ENCODE measurements at places on chromosomes 6 and 20. TPM values are rescaled to one million over a fixed set of nuclear protein-coding genes. Genes with fewer than 3 reads are reported as not detected.

DNA sequence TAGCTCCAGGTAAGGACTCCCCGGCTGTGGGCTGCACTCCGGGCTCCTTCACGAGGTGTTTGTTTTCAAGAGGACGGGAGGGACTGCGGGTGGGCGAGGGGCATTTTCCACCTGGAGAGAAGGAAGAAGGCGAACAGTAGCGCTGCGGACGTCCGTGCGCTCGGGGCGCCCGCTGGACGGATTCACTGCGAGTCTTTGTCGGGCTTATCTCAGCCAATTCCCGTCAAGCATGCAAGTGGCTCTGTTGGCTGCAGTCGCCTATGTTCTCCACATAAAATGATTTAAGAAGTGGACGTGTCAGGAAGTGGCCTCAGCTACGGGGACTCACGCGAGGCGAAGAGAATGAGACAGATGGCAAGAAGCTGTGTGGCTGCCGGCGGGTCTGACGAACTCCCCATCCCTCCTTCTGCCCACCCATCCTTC lies 332 bp downstream of the GRIK2 start:
- no peak overlapping the region for H3K27ac ChIP-seq
- peak; percentile 5 for DNase-seq
- peak overlapping the region; percentile 35 for H3K4me3 ChIP-seq
- peaks cover 6% of the 10 kb centered on the region for H3K4me1 ChIP-seq
- H3K36me3 ChIP-seq = no peaks in the 10 kb centered on the region

- H3K27me3 ChIP-seq = no peaks in the 10 kb centered on the region
- no peak overlapping the region for H3K27ac ChIP-seq
- H3K36me3 ChIP-seq = no peaks in the 10 kb centered on the region
- H3K4me3 ChIP-seq = no peak overlapping the region
- no peak for DNase-seq
- no peaks in the 10 kb centered on the region for H3K4me1 ChIP-seq
These were observed 151.9 kb upstream of the CARMIL1 start for GRCh38 chr6:25127076-25127837.

GRCh38 chr20:8213270-8213669 lies 81.2 kb downstream of the PLCB1 start:
- H3K4me3 ChIP-seq = no peak overlapping the region
- no peaks in the 10 kb centered on the region for H3K36me3 ChIP-seq
- no peaks in the 10 kb centered on the region for H3K27me3 ChIP-seq
- H3K27ac ChIP-seq = no peak overlapping the region
- peaks cover 13% of the 10 kb centered on the region for H3K4me1 ChIP-seq

- DNase-seq = no peak
- peaks cover 60% of the 10 kb centered on the region for H3K4me1 ChIP-seq
- H3K27me3 ChIP-seq = no peaks in the 10 kb centered on the region
- no peaks in the 10 kb centered on the region for H3K36me3 ChIP-seq
- no peak overlapping the region for H3K27ac ChIP-seq
These were observed 67.0 kb downstream of the SLX4IP start for GRCh38 chr20:10502098-10502526.

DNA sequence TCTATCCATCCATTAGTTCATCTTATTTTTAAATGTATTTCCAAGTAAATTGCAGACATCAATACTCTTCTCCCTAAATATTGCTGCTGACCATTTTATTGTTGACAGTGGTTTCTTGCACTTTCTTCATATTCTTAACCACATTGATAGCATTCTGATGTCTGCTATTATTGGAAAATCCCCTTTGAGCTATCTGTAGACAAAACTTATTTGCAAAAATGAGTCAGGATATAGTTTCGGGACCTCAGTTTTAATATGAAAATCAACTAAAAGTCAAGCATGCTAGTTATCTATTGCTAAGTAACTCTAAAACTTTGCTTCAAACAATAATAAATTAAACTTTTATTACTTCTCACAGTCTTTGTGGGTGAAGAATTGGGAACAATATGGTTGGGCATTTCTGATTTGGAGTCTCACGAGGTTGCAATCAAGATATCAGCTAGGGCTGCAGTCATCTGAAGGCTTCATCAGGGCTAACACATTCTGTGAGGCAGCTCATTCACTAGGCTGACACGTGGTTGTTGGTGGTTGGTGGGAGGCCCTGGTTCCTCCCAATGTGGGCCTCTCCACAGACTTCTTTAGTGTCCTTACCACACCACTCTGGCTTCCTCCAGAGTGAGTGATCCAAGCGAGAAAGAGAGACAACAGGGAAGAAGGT lies 32.7 kb downstream of the CD109 start:
- no peak overlapping the region for H3K4me3 ChIP-seq

- H3K4me3 ChIP-seq = no peak overlapping the region
- H3K27ac ChIP-seq = no peak overlapping the region
- 0 out of 2 replicates have a peak, but pooled peaks cover under 1% of the 10 kb centered on the region for H3K4me1 ChIP-seq
- H3K36me3 ChIP-seq = no peaks in the 10 kb centered on the region
- DNase-seq = no peak
These were observed 69.1 kb downstream of the GJA10 start for GRCh38 chr6:89963391-89963790.

DNA sequence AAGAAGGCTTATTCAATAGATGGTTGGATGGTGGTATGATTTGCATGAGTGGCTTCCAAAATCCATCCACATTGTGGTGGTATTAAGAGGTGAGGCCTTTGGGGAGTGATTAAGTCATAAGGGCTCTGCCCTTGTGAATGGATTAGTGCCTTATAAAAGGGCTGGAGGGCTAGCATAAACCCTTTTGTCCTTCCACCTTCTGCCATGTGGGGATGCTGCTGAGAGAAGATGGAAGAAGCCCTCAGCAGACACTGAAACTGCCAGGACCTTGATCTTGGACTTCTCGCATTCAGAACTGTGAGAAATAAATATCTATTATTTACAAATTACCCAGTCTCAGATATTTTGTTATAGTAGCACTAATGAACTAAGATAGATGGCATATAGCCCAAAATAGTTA lies 27.8 kb upstream of the SRPK1 start:
- DNase-seq = no peak
- no peaks in the 10 kb centered on the region for H3K27me3 ChIP-seq
- H3K4me1 ChIP-seq = 0 out of 2 replicates have a peak, but pooled peaks cover 3% of the 10 kb centered on the region
- H3K4me3 ChIP-seq = no peak overlapping the region
- H3K27ac ChIP-seq = no peak overlapping the region
- no peaks in the 10 kb centered on the region for H3K36me3 ChIP-seq

- H3K27me3 ChIP-seq = no peaks in the 10 kb centered on the region
- no peaks in the 10 kb centered on the region for H3K4me1 ChIP-seq
- no peak overlapping the region for H3K27ac ChIP-seq
- no peak overlapping the region for H3K4me3 ChIP-seq
These were observed 147.4 kb downstream of the HDGFL1 start for GRCh38 chr6:22716721-22717120.

GRCh38 chr6:55826941-55827340 lies 48.4 kb downstream of the BMP5 start:
- H3K27me3 ChIP-seq = no peaks in the 10 kb centered on the region
- H3K4me3 ChIP-seq = no peak overlapping the region
- no peak overlapping the region for H3K27ac ChIP-seq

Gene NMBR
- not detected for total RNA-seq

Gene TGM3
- 5.3 TPM for total RNA-seq

Gene PRL
- total RNA-seq = not detected

Gene COL11A2
- not detected for total RNA-seq

Gene TMEM217
- 0.31 TPM for total RNA-seq

Gene TBXT
- not detected for total RNA-seq

Gene OR2B6
- total RNA-seq = not detected

Data from SJSA1 (cell line).